Activated CD4-positive, alpha-beta T cell treated with anti-CD3 and anti-CD28 coated beads for 24 hours (primary cell): ENCODE measurements at places on chromosomes 13 and 19.

DNA sequence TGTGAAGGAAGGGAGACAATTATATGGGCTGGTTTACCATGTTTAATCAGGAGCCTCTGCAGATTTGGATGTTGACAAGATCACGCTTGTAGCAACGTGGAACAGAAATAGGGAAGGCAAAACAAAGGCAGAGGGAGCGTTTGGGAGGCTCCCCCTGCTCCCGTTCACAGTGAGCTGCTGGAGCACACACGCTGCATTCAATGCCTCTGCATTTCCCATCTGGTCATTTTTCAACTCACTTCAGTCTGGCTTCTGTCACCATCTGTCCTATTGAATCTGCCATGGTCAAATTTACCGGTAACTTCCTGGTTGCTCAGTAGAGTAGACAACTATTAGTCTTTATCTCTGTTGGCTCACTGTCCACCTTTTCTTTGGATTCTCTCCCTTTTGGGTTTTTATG is 91.0 kb downstream of the NHLRC3 start:
- DNase-seq = no peak

GRCh38 chr13:106471957-106472543 is 63.4 kb downstream of the EFNB2 start:
- DNase-seq = no peak

- no peak for DNase-seq
These were observed 134.3 kb downstream of the ZDHHC20 start for GRCh38 chr13:21324803-21325202.

DNA sequence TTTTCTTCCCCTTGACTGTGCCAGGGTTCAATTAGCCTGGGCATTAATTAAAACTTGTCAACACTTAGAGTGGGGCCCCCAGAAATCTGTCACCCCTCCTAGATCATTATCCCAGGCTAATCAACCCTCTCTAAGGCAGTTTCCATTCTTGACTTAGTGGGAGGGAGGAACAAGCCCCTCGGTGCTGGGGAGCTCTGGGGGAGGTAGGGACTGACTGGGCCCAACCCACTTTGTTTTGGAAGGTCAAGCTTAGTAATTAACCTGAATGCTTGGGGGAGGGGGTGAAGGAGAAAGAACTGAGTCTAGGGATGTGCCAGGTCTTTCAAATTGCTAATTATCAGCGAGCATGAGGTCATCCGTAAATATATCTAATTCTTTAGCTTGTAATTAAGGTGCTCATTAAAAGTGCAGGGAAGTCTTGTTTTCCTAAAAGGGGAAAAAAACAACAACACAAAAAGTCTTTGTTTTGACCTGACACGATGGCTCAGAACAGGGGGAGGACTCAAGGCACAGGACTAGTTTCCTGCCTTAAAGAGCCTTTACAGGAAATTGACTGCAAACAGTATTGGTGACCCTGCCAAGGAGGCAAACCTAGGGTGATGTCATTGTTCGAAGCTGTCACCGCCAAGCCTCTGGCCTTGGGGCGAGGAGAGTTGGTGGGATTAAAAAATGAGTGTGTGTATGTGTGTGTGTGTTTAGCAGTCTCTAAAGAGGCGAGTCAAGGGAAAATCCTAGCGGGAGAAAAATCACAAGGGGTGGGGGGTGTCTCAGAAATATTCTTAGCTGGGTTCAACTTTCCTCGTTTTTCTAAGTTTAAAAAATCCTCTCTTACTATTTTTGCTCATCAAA is 19.4 kb downstream of the ACTN4 start:
- no peak for DNase-seq

- no peak for DNase-seq
These were observed 69.7 kb upstream of the EDNRB start for GRCh38 chr13:77988355-77988754.

- no peak for DNase-seq
These were observed 9.8 kb upstream of the MCF2L start for GRCh38 chr13:112959206-112959605.

DNA sequence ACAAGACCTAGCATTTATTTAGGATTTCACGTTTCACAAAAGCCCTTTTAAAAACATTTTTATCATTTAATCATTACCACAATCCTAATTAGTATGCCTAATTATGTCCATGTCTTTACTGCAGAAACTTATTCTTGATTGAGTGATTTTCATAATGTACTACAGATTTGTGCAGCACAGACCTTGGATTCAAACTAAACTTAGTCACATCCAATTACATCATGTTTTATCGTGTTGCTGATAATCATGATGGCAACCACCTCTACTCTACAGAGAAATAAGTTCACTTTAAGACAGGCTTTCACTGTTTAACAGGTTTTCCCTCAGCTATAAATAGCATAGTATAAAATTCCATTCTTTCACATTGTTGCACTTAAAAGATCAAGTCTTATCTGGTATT is 240.9 kb upstream of the RFC3 start:
- no peak for DNase-seq

GRCh38 chr19:4360641-4361151 is 17.3 kb downstream of the MPND start:
- no peak for DNase-seq

- no peak for DNase-seq
These were observed 75.3 kb upstream of the SERP2 start for GRCh38 chr13:44298314-44298713.

GRCh38 chr19:34979819-34980640 is 16.0 kb upstream of the ZNF792 start:
- no peak for DNase-seq

DNA sequence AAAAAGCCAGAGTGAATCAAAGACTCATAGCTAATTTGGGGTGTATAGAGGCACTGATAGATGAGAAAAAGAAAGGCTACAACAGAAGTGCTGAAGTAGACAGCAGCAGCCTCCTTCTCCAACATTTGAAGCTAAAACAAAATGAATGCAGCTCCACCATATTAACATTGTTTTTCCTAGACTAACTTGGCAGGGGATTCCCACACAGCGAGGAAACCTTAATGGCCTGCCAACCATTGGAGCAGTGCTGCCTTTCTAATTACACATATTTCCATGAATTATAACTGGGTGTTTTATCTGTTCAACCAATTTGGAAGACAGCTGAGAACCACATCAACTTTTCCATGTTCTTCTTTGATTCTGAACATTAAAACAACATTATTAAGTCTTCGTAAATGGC is 478.6 kb downstream of the LIG4 start:
- no peak for DNase-seq

DNA sequence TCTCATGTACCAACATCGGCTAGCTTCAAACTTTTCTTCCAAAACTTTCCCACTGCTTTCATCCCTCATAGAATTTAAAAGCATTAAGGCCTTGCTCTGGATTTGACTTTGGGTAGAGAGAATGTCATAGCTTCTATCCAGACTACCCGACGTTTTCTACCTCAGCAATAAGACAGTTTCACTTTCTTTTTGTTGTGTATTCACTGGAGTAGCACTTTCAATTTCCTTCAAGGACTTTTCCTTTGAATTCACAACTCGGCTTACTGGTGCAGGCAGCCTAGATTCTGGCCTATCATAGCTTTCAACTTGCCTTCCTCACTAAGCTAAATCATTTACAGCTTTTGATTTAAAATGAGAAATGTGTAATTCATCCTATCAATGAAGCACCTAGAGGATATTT is 420.4 kb upstream of the GPC6 start:
- no peak for DNase-seq

DNA sequence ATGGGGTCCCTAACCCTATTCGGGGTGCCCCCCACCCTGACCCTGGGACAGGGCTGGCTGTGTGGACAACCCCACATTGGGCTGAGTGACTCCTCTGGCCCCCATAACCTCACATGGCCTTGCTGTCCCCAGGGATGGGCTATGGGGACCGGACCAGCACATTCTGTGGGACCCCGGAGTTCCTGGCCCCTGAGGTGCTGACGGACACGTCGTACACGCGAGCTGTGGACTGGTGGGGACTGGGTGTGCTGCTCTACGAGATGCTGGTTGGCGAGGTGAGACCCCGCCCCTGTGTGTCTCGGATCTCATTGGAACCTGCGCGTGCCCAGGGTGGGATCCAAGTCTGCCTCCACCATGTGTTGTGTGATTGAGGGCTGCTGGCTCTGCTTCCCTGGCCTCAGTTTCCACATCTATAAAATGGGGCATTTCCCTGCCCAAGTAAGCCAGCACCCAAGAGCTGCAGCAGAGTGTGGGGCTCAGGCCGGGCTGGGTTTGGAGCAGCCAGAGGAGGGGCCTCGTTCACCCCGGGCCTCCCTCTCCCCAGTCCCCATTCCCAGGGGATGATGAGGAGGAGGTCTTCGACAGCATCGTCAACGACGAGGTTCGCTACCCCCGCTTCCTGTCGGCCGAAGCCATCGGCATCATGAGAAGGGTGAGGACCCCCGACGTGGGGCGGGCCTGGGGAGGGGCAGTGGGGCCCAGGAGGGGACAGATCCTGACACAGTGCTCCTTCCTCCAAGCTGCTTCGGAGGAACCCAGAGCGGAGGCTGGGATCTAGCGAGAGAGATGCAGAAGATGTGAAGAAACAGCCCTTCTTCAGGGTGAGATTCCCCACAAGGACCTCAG is 4.9 kb downstream of the PTGER1 start:
- no peak for DNase-seq

DNA sequence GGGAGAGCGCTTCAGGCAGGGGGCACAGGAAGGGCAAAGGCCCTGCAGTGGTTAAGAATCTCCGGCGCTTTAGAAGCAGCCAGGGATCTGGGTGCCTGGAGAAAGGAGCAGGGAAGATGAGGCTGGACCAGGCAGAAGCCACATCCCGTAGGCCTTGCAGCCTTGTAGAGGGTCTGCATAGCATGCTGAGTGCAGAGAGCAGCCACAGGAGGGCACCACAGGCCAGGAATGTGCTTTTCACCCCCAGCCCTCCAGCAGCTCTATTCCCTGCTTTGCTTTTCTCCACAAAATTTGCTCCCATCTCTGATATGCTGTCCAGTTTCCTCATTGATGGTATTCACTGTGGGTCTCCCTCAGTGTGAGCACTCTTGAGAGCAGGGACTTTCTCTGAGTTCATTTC is 5.7 kb downstream of the WDR62 start:
- DNase-seq = no peak

- no peak for DNase-seq
These were observed 62.9 kb upstream of the MCF2L start for GRCh38 chr13:112905990-112906641.

- DNase-seq = no peak
These were observed 31.3 kb downstream of the CATSPERD start for GRCh38 chr19:5751709-5752108.

- no peak for DNase-seq
These were observed 168.7 kb upstream of the MYO16 start for GRCh38 chr13:108460746-108461145.

DNA sequence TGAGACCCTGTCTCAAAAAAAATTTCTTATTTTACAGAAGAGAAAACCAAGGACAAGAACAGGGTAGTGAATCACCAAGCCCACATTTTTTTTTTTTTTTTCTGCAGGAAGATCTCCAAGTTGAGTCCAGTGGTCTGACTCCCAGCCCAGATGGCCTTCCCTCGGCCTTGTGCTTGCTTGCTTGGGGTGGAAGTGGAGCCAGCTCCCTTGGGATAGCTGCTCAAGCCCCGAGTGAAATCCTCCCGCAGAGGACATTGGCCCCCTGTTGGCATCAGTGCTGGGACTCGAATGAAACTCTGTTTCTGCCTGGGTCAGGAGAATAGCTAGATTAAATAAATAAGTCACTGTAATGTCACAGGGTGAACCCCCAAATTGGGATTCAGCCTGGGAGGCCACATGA is 9.4 kb upstream of the NUP62 start:
- no peak for DNase-seq

- DNase-seq = no peak
These were observed 74.0 kb downstream of the CEBPG start for GRCh38 chr19:33447336-33448158.

DNA sequence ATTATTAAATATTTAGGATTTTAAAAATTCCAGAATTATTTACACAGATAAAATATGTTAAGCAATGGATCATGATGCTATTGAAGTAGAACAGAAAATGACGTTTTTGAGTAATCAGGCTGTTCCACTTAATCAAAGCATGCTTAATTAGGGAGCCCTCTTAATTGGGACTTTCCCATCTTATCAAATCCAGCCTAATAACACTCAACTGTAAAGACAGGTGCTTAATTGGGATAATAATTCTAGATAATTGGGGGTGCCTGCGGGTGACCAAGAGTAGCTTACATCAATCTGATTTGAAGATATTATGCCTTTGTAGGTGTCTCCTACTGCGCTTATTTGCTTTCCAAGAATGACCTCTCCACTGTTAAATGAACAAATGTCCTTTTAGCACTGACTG is 742.2 kb upstream of the SLITRK6 start:
- DNase-seq = no peak

DNA sequence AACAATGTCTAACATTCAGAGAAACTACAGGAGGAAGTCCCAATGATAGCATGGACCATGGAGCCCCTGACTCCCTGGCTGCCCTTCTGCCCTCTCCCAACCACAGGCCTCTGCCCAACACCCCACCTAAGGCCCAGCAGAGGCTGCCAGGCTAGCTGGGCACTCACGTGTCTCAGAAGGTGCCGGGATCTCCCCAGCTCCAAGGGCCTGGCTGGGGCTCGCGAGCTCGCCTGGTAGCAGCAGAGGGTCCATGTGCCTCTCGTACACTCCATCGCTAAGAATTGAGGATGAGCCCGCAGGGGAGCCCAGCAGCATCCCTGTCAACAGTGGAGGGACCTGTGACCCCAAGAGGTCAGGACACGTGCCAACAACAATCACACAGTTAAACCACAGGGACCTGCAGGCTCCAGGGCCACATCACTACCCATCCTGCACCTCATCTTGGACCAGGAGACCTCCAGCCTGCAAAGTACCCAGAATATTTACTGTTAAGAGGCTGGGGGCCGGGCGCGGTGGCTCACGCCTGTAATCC is 9.4 kb downstream of the ZSCAN18 start:
- no peak for DNase-seq

DNA sequence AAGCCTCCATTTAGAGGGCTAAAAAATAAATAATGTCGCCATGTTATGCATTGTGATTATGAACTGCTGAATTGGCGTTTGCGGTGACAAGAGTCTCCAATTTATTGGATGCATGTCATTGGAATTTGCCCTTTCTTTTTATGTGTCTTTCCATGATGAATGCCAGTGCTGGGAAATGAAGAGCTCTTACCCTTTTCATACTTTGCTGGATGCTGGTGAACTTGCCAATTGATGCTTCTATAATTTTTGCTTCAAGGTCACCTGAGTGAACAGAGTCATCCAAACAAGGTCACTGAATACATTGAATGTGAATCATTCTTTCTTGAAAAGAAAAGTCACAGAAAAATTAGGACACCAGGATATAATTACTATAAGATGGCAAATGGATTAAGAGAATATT is 348.2 kb downstream of the OXGR1 start:
- no peak for DNase-seq

GRCh38 chr13:70616847-70617246 is 508.6 kb upstream of the KLHL1 start:
- DNase-seq = no peak
